ENCODE measurements at places on chromosomes 2 and 18.

DNA sequence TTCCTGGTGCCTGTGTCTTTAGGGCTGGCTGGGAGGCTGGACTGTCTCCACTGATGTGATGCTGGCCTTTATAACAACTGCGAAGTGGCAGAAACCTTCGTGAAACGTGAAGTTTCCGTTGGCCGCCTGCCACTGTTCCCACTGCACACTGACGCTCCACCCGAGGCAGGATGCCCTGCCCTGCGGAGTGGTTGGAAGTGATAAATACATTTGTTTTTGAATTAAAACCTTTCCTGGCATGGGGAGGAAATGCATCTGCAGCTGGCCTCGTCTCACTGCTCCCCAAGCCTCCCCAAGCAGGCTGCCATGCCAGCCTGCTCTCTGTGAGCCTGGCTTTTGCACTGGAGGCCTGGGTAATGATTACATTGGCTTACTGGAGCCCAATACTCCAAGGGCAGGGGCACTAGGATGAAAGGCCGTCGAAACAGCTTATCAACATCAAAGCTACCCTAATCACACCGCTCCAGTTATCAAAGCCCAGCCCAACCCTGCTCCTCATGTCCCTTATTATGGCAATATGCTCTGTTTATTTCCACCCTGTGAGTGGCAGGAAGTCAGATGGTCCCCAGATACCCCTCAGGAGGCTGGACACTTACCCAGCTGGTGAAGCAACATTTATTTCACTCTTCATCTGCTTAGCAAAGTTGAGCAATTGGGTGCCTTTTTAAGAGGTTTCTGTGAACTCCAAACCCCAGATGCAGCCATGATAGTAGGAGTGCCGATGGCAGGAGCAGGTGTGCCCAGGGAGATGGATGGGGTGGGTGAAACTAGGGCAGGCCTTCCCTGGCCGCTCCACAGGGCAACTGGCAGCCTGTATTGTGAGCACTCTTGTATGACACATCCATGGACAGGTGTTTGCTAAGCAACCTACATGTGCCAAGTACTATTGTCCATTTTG lies 97.4 kb upstream of the ITGA6 start:
- no peak for DNase-seq

- peak; percentile 26 for DNase-seq
These were observed 133.7 kb upstream of the MEIS1 start for GRCh38 chr2:66301022-66301766.

DNA sequence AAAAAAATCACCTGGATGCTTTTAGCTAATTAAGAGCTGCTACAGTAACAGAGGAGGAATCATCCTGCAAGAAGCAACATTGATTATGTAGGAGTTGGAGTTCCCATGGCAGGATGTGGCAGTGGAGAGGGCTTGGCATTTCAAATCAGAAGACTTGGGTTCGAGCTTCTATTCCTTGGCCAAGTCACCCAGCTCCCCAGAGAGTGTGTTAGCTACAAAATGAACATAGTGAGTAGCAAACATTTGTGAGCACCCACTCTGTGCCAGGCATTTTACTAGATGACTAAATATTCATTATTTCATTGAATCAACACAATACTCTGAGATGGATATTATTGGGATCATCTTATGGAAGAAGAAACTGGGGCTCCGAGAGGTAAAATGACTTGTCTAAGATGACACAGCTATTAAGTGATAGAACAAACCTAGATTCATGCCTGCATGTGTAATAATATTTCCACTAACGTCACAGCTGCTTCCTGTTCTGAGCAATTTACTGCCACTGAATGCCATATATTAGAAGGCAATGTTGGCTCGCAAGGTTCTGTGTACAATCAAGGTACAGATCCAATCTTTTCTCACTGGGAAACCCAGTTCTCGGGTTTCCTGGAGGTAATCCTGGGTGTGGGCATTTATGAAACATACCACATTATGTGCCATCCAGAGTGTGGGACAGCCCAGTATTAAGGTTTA lies 18.0 kb downstream of the NTSR2 start:
- DNase-seq = no peak

GRCh38 chr18:62768558-62768943 lies 53.2 kb downstream of the PHLPP1 start:
- no peak for DNase-seq

GRCh38 chr2:238513346-238513745 lies 86.6 kb downstream of the ASB1 start:
- peak; percentile 36 for DNase-seq

- DNase-seq = peak; percentile 6
These were observed 837 bp downstream of the NHEJ1 start for GRCh38 chr2:219159771-219160185.

DNA sequence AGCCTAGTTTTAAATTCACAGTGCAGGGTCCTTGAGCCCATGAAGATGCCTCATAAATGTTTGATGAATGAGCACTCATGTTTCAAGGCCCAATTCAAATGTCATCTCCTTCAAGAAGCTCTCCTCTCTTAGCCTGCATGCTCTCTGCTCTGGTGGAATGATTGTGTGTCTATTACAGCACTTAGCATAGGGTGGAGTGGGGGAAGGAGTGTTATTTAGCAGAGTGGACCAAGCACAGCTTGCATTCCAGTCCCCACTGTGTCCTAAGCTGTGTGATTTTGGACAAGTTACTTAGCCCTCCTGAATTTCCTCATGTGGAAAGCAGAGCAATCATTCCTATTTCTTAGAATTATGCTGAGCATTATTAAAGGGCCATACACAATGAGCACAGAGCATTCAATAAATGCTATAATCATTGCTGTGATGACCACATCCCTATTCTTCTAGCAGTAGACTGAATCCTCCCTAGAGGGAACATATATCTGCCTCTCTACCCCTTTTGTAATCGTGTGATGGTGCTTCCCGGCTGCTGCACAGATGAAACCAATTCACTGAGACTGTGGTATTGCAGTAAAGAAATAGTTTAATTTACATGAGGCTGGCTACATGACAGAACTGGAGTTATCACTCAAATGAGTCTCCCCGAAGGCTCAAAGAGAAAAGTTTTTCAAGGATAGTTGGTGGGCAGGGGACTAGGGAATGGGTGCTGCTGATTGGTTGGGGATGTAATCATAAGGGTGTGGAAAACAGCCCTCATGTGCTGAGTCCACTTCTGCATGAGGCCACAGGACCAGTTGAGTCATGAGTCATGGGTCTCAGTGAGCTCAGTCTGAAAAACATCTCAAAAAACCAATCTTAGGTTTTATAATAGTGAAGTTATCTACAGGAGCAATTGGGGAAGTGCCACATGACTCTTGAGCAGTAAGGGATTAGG lies 173.4 kb upstream of the NDUFV2 start:
- no peak for DNase-seq

DNA sequence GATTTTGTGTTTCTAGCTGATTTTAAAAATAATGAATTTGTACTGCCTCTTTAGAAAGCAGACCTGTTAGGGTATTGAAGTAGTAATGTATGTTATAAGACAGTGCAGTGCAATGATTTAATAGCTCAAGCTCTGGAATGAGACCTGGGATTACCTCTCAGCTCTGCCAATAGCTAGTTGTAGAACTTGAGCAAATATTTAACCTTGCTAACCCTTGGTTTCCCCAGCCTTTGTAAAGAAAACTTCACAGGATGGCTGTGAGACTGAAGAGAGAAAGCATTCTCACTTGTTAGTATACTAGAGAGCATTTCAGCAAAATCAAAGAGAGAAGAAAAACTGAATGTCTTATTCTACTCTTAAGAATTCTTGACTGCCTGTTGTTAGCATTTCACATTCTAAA lies 293.9 kb downstream of the KIAA1328 start:
- no peak for DNase-seq

DNA sequence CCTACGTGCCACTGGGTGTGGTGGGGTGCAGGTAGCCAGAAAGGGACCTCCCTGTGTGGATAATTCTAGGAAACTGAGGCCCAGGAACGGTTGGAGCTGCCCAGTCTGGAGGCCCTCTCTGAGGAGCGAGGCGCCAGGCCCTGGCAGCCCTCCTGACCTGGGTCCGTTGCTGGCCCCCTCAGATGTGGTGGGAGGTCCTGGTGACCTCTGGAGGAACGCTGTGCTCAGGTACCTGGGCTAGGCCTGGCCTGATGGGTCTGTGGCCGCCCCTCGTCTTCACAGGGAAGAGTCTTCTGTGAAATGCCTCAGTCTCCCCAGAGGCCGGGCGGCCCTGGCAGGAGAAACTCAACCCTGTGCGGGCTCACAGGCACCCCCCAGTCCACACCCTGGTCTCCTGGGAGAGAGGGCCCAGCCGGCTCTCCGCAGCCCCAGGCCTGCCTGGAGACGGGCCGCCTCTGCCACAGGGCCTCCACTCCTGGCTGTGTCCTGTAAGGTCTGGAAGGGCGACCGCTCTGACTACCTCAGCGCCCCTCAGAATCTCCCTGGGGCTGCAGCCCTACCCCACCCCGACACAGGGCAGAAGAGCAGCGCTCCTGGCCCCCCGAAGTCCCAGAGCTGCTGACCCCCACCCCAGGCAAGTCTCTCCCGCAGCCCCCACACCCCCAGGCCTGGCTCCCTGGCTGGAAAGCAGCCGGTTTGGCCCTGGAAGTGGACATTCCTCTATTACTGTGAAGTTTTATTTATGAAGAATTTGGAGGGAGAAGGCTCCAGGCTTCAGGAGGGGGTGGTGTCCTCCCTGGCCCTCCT lies 3.7 kb downstream of the B3GNT7 start:
- no peak for DNase-seq

- DNase-seq = no peak
These were observed 94.7 kb upstream of the TAF1B start for GRCh38 chr2:9748577-9748976.

DNA sequence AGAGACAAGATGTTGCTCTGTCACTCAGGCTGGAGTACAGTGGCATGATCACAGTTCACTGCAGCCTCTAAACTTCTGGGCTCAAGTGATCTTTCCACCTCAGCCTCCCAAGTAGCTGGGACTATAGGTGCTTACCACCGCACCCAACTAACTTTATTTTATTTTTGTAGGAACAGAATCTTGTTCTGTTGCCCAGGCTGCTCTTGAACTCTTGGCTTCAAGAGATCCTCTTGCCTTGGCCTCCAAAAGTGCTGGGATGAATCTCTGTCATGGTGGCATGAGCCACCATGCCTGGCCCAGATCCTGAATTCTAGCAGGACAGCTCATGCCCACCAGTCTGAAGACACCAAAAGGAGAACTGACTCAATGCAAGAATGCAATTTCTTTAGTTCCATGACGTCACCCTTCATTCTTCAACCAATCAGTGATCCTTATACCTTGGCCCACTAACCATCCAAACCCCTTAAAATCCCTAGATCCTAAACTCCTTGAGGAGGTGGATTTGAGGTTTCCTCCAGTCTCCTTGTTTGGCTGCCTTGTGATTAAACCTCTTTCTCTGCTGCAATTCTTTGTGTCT lies 25.6 kb upstream of the CXXC1 start:
- DNase-seq = no peak

GRCh38 chr18:73683409-73684238 lies 464.0 kb downstream of the FBXO15 start:
- DNase-seq = peak; percentile 27

- peak; percentile 59 for DNase-seq
These were observed 13.0 kb downstream of the RND3 start for GRCh38 chr2:150474326-150475074.

DNA sequence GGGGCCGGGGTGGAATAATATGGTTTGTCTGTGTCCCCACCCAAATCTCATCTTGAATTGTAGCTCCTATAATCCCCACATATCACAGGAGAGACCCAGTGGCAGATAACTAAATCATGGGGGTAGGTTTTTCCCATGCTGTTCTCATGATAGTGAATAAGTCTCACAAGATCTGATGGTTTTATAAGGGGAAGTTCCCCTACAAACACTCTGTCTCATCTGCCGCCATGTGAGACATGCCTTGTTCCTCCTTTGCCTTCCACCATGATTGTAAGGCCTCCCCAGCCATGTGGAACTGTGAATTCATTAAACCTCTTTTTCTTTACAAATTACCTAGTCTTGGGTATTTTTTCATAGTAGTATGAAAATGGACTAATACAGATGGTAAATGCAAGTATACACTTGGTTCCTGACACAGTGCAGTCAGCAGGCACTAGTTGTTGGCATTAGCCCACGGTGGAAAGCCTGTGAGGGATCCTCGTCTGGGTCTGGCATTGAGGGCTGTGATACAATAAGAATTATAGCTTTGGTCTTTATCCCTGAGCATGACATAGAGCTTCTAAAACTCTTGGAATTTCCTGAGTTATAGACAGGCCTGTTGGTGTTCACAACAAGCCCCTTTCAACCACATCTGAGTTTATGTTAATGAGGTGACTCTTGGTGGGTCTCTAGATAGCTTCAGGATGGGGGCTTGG lies 135.8 kb downstream of the CABLES1 start:
- DNase-seq = peak; percentile 50

- no peak for DNase-seq
These were observed 40.8 kb downstream of the PDIA6 start for GRCh38 chr2:10771786-10772185.

DNA sequence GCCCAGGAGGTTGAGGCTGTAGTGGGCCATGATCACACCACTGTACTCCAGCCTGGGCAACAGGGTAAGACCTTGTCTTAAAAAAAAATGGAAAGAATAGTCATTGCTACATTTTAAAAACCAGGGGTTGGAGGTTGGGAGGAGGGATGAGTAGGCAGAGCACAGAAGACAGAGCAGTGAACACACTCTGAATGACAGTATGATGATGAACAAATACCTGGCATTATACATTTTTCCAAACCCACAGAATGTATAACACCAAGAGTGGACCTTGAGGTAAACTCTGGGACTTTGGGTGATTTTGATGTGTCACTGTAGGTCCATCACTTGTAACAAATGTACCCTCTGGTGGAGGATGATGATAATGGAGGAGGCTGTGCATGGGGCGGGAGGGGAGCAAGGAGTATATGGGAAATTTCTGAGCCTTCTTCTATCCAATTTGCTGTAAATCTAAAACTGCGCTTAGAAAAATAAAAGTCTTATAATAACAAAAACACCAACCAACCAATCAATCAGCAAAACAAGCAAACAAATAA lies 111.4 kb upstream of the PGAP1 start:
- DNase-seq = peak; percentile 2

DNA sequence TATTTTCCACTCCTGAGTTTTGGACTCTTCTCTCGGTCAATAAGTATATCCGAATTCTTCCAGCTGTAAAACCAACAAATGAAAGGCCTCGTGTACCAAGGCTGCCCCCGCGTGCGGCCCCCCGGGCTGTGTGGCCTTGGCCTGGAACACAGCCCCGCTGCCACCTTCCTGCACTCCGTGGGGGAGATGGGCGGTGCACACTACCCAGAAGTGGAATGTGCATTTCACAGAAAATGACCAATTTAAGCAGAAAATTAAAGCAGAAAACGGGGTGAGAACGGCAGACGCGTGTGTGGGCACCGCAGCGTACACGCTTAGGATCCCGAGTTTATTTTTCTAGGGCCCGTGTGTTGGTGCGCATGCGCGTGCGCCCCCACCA lies 34.4 kb upstream of the ZNF516 start:
- no peak for DNase-seq
